ENCODE measurements at places on chromosomes 12 and 14.
A peak's percentile ranks its signal among the peaks of the same experiment; 100 is the strongest.

GRCh38 chr14:74401504-74402241 is 24.3 kb downstream of the SYNDIG1L start:
- DNase-seq = peak; percentile 33

- DNase-seq = no peak
These were observed 129.7 kb upstream of the GRIP1 start for GRCh38 chr12:66808606-66809005.

DNA sequence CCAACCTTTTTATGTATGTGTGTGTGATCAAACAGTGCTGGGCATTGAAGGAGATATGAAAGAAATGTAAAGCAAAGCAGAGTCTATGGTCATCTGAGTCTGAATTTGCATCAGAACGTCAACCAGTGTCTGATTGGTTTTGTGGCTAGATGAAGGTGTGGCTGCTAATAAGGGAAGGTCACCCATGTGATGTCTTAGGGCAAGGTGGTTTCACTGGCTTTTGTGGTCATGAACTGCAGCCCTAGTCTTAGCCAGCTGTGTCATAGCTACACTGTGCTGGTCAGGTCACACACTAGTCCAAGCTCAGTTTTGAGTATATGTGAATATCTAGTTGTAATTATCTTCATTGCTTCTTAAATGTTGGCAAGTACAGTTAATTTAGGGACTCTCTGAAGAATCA is 105.8 kb downstream of the TGFB3 start:
- no peak for DNase-seq

DNA sequence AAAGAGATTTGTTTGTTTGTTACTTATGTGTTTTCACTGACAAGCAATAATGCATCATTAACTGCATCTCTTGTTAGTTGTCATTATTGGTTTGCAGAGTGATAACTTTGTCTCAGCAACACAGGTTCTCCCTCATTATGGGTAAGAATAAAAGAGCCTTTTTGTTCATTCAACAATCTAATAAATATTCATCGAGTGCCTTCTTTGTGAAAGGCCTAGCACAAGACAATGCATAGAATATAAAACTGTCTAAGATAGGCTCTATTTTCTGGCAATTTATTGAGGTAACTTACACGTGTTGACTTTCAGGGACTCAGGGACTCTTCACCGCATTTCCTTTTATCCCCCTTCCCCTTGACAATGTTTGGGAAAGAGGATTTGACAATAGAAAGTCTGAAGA is 95.5 kb upstream of the KRR1 start:
- DNase-seq = no peak

DNA sequence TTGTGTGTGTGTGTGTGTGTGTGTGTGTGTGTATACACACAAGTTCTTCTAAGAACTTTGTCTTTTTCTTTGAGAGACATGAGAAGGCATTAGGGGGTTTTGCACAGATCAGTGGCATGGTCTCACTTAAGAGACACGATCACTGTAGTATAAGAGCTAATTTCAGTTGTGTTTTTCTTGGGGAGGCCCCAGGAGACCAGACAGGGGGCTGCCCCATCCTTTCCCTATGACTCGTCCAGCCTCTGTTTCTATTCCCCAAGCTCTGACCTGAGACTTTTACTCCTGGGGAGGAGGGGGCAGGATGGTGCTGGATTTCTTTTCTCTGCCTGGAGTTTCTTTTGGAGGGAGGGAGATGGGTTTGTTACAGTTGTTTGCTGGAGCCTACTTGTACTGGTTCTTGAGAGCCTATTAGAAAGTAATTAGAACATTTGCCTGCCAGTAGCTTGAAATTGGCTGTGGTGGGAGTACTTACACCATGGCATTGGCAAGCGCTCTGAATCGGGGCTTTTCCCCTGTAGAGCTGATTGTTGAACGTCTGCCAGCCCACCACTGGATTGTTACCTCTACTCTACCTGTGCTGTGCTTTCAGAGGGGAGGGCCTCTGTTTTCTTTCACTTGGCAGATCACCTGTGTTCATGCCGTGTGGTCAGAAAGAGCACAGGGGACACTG is 109.5 kb downstream of the TSPAN9 start:
- DNase-seq = no peak

- DNase-seq = peak; percentile 80
These were observed 477.0 kb downstream of the SOX5 start for GRCh38 chr12:23472329-23472971.

DNA sequence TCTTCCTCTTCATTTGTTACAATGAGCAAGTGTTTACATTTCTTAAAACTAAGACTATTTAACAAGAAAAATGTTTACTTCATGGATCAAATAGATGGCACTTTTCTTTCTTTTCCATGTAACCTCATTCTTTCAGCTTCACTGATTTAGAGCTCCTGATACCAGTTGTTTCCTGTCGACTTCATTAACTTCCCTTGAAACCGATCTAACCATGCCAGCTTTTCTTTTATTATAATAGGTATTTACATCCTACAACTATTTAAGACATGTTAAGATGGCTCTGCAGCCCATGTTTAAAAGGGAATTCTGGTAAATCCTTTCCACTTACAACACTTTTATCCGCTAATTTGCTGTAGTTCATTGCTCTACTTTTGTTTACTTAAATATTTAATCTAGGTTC is 107.3 kb upstream of the DCN start:
- DNase-seq = no peak
